Kidney (tissue), 22 donors: ENCODE measurements at places on chromosomes 13 and 19.

DNA sequence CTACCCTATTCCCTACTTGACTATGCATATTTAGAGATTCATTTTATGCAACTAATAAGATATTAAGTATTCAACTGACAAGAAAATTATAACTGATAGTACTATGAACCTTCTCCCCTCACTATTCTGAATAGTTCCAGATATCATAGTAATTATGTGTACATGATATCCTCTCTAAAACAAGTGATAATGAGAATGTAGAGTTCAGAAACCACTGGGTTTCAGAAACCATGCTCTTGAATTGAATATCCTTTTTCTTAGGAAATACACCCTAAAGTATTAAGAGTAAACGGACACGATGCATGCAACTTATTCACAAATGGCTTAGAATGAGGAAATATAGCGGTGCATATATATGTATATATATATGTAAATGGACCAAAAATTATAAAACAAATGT, 160.9 kb downstream of the TBC1D4 start:
- no peak for DNase-seq
- H3K27me3 ChIP-seq = no peaks in the 10 kb centered on the region
- no peak overlapping the region for H3K4me3 ChIP-seq
- H3K4me1 ChIP-seq = no peaks in the 10 kb centered on the region
- H3K36me3 ChIP-seq = peaks cover 2% of the 10 kb centered on the region

DNA sequence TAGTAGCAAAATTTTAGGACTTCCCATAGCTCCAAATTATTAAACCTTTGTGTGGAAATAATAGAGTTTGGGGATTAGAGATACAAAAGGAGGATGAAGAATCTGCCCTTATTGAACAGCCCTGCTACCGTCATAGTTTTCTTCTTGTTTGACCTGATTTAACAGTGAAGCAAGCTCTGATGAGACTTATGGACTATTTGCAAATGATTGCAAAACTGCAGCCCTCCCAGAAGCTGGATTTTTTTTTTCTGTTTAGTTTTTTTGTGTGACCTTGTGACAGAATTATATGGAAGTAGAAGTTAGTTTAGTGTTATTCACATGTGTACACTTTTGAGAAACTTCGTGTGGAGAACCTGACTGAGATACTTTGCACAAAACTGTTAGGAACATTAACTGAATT, 267.8 kb downstream of the KCNRG start:
- no peak overlapping the region for H3K27ac ChIP-seq
- DNase-seq = no peak
- no peaks in the 10 kb centered on the region for H3K4me1 ChIP-seq
- H3K36me3 ChIP-seq = no peaks in the 10 kb centered on the region
- H3K4me3 ChIP-seq = no peak overlapping the region
- H3K27me3 ChIP-seq = no peaks in the 10 kb centered on the region

- no peak overlapping the region for H3K4me3 ChIP-seq
- H3K4me1 ChIP-seq = no peaks in the 10 kb centered on the region
- no peak overlapping the region for H3K27ac ChIP-seq
- no peaks in the 10 kb centered on the region for H3K27me3 ChIP-seq
Measured at GRCh38 chr19:42246143-42246921, 3.9 kb upstream of the GSK3A start.

- H3K27me3 ChIP-seq = no peaks in the 10 kb centered on the region
- H3K4me1 ChIP-seq = no peaks in the 10 kb centered on the region
- DNase-seq = no peak
- peaks cover 55% of the 10 kb centered on the region for H3K36me3 ChIP-seq
- no peak overlapping the region for H3K4me3 ChIP-seq
Measured at GRCh38 chr13:111286749-111287148, 33.7 kb upstream of the TEX29 start.
